ENCODE measurements at places on chromosomes 3 and 15.

GRCh38 chr3:34547297-34547920, 749.0 kb downstream of the PDCD6IP start:
- DNase-seq: no peak

DNA sequence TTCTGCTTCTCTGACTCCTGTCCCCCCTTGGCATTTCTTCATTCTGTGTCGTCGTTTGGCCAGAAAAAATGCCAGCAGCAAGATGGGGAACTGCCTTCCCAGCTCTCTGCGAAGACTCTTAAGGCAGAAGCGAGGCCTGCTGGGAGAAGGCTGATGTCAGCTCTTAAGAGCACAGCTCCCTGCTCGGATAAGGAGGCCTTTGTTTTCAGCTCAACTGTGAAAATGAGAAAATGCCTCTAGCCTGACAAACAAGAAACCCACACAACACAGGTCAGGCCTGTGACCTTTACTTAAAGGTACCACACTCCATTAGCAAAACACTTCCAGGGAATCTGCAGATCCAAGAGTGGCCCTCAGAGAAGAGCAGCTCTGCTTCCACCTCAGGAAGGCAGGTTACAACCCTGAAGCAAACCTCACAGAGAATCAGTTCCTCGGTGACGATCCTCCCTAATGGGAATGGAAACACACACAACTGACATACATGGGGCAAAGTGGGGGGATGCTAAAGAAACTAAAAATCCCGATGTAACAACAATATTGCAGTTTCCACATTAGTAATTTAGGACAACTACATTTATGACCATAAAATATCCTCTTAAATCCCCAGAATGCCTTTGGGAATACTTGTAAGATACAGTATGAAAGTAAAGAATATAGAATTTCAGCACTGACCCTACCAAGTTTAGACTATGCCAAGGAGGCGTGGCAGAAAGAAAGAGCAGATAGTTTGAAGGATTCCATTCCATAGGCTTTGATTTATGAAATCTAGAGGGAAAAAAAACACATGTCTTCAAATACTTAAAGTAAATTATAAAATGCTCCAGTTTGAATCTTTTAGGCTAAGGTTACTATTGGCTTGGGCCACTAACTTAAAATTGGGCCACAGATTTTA, 52.1 kb downstream of the VGLL4 start:
- peak; percentile 56 for DNase-seq

- peak; percentile 92 for DNase-seq
Observed at GRCh38 chr15:87736401-87736800, 520.1 kb downstream of the NTRK3 start.

- DNase-seq: no peak
Observed at GRCh38 chr15:45268135-45268534, 16.1 kb downstream of the SLC28A2 start.

DNA sequence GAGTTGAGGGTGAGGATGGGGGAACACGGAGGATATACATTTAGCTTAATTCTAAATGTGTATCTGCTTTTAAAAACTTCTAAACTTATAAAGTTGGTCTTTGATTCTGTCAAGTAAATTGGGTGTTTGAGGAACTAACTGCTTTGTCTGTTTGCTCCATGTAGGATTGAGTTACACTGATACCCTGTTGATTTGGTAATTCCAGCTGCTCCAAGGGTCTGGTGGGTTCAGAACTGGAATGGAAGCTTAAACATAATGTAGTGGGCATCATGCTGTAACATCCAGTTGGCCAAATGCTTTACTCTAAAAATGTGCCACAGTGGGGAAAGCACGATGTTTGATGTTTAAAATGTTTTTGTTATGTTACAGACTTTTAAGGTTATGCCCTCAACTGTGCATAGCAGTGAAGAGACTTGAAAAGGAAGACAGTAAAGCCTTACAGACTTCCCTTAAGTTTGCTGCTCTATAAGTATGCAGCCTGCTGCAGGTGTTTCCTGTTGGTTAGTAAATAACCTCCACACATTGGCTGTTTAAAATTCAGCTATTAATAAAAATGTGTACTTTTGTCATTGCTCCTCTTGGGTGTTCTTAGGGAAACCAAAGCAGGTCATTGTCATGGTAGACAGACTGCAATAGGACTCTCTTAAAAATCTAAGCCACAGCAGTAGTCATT, 5.9 kb upstream of the EDEM1 start:
- DNase-seq: no peak

GRCh38 chr15:25708391-25708790, 154.7 kb downstream of the ATP10A start:
- no peak for DNase-seq

DNA sequence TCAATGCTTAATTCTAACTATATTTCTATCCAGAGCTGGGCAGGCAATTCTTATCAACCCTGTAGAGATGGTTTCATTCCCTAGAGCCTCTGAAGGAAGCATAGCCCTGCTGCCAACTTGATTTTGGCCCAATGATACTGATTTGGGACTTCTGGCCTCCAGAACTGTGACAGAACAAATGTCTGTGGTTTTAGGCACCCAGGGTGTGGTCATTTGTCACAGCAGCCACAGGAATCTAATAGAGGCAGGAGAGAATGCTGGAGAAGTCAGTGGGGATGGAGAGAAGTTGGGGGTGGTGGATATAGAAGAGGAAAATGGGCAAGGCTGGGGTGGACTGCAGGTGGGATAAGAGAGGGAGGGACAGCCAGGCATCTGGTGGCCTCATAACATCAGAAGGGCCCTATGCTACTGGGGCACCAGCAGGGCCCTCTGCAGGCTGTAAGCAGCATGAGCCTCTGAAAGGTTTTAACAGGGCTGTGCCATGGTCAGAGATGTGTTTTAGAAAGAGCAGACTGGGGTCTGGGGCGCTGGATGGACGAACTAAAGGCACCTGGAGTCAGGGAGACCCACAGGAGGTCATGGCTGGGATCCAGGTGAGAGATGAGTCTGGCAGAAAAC, 19.8 kb downstream of the MRPS11 start:
- DNase-seq: peak; percentile 12

DNA sequence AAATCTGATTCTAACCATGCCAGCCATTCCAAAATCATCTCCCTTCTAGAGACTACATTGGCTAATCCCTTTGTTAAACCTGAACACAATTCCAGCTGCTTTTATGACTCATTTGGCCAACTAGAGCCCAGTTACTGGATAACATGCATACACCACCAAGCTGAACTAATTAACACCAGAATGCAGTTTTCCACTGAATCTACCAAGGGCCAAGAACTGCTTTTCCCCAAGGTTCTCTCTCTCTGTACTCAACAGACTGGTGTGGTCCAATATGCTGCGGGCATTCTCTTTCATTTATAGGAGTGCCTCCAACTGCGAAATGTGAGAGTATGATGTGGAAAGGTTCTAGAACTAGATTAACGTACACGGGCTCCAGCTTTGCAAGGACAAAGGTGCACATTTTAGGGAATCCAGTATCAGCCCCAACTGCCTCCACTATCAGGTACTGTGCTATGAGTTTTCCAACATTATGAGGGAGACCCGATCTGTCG, 1.5 kb downstream of the CHSY1 start:
- peak; percentile 86 for DNase-seq

DNA sequence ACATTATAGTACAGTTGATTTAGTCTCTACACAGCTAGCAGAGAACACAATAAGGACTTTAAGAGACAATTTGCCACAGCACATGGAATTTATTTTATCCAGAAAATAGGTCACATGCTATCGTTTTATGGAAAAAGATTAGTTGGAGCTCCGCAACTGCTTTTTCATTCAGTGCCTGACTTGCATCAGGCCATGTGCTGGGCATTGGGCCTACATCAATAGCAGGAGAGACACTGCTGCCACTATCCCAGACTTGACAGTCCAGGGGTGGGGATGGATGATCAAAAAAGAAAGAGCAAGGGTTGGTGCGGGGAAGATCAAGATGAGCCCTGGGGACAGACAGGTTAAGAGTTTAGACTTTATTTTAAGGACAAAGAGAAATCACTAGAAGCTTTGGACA, 75.2 kb upstream of the C3orf80 start:
- DNase-seq: no peak

DNA sequence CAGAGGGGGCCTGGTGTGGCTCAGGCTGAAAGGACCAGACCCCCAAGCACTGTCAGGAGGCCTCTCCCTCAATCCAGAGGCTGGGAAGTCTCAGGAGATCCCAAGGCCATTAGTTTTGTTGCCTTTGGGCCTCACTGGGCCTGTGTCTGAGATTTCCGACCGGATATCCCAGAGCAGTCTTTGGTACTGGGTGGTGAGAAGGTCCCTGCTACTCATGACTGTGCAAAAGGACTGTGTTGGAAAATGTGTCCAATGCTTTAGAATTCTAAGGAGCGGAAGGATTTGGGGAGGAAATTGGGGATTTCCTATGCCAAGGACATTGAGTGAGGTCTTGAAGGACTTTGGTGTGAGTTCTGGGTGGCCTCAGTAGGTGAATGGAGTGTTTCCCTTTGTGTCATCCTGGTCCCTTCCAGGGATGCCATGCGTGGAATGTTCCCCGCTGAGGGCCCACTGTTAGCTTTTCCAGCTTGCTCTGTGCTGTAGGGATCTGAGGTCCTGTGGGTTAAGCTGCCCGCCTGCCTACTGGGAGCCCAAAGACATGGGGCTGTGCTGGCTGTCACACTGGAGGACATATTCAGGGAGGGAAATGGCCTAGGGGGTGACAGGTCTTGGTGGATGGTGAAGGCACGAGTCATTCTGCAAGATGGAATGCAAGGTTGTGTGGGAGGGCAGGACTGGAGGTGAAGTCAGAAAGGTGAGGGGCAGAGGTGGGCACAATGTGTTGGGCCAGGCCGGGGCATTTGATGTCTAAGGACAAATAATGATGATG, 16.4 kb downstream of the SMAD6 start:
- DNase-seq: no peak

- no peak for DNase-seq
Observed at GRCh38 chr15:77759896-77760592, 127.3 kb upstream of the LINGO1 start.

DNA sequence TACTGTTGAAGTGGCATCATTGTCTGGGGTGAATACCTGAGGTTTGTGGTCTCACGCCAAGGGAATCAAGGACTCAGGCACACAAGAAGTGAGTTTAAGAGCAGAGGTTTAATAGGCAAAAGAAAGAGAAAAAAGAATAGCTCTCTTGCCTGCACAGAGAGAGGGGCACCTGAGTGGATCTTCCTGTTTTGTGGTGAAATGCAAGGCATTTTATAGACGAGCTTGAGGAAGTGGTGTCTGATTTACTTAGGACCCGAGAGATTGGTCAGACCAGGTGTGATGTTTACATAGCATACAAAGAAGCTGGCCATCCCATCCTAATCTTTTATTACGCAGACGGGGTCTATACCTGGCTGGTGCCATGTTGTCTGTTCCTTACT, 13.2 kb downstream of the CCR5 start:
- no peak for DNase-seq

DNA sequence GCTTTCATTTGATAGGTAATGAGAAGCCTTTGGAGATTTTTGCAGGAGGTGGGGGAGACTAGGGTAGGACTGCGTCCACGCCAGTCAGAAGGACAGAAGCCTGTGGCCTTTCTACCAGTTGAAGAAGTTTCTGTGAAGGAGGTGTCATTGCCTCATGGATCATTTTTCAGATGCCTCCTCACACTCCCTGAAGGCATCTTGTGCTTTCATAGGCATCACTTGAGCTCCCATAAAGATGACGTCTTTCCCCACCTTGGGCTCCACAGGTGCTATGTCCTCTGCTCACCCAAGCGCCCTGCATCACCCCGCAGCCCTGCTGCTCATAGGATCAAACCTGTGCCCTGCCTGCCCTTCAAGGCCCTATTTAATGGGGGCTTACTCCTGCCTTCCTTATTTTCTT, 7.5 kb upstream of the ITGA11 start:
- DNase-seq: no peak

DNA sequence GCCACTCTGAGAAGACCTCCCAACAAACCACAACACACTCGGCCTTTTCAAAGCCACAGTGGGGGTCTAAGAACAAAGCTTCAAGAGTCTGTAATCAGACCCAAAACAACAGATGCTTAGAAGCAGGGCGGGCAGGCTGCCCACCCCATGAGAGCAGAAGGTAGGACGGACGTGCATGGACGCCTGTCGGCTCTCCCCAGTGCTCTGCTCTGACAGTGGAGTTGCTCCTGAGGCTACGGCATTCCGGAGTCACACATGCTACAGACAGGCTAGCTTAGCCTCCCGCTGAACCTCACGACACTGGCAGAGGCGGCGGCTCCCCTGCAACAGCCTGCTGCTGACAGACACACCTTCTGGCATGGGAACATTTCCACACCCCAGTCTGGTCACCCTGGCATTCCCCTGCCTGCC, 33.5 kb downstream of the SLCO2A1 start:
- DNase-seq: peak; percentile 17

DNA sequence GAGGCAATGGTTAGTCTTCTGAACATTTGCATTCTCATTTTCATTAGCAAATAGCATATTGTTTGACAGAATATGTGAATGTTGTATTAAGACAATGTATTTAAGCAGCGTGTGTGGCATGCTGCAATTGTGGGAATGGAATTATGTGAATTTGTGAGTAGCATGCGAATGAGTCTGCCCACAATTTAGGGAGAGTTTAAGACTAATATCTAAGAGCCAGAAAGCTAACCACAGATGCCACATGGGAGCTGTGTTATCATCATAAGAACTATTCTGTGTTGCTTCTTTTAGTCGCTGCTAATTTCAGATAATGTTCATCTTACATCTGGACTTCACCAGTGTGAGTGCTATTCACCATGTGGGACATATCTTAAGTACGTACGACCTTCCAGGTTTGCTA, 494.5 kb downstream of the RBMS3 start:
- DNase-seq: peak; percentile 74

GRCh38 chr3:32556332-32556731, 14.3 kb downstream of the DYNC1LI1 start:
- no peak for DNase-seq

- peak; percentile 91 for DNase-seq
Observed at GRCh38 chr3:158808697-158809096, 6.8 kb downstream of the MFSD1 start.
